ENCODE measurements at places on chromosomes 1 and 21.

GRCh38 chr1:187236199-187236598 is 407.4 kb downstream of the PLA2G4A start:
- H3K27me3 ChIP-seq: no peaks in the 10 kb centered on the region
- no peak overlapping the region for H3K4me3 ChIP-seq
- no peak for DNase-seq

DNA sequence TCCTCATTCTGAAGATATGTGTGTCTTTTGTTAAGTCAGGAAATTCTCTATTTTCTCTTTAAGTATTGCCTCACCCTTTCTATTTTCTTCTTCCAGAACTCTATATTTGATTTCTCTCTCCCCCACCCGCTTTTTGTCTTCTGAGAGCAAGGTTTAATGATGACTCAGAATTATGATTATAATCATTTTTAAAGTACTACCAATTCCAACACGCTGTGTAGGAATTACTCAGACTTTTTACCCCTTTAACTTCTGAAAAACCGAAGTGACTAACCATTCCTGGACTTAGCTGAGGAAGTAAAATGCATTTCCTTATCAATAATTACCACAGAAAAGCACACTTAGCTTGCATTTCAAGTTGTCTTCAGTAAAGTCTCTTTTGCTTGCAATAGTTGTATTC is 20.8 kb upstream of the SCYL3 start:
- H3K4me3 ChIP-seq: no peak overlapping the region
- no peak overlapping the region for H3K27ac ChIP-seq
- H3K27me3 ChIP-seq: no peaks in the 10 kb centered on the region
- no peak for DNase-seq
- peaks cover 9% of the 10 kb centered on the region for H3K36me3 ChIP-seq

DNA sequence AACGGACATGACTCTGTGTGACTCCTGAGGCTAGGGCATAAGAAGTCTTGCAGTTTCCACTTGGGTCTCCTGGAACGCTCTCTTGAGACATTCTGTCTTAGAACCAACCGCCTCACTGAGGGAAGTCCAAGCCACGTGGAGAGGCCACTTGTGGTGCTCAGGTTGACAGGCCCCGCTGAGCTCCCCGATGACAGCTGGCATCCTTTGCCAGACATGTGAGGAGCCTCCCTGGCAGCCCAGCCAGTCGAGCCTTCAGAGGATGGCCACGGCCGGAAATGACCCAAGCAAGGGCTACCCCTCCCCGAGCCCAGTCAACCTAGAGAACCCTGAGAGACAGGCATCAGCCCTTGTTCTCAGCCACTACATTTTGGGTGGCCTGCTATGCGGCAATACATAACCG is 20.7 kb downstream of the PLEKHA6 start:
- no peak overlapping the region for H3K4me3 ChIP-seq
- H3K27ac ChIP-seq: no peak overlapping the region
- no peaks in the 10 kb centered on the region for H3K4me1 ChIP-seq
- DNase-seq: no peak

GRCh38 chr1:116262207-116262994 is 110.6 kb upstream of the ATP1A1 start:
- no peak for DNase-seq
- no peak overlapping the region for H3K4me3 ChIP-seq
- H3K36me3 ChIP-seq: no peaks in the 10 kb centered on the region
- H3K27me3 ChIP-seq: peaks cover 10% of the 10 kb centered on the region
- peaks cover 2% of the 10 kb centered on the region for H3K4me1 ChIP-seq

DNA sequence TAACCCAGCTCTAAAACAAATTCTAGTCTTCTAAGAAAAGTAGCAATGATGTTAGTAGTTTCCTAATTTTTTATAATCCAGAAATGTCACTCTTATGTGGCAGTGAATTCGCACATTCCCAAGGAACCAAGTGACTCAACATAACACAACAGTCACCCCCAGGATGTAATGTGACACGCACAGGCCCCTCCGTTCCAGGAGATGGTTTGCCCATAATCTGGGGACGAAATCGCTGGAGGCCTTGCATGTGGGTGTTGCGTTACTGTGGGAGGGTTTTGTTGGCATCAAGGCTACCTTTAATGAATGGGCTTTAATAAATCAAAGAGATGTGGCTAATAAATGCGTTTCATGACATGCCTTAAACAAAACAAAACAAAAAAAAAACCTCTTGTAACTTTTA is 50.9 kb downstream of the EVA1C start:
- no peak overlapping the region for H3K27ac ChIP-seq
- no peak for DNase-seq
- H3K4me3 ChIP-seq: no peak overlapping the region
- peaks cover 5% of the 10 kb centered on the region for H3K27me3 ChIP-seq

DNA sequence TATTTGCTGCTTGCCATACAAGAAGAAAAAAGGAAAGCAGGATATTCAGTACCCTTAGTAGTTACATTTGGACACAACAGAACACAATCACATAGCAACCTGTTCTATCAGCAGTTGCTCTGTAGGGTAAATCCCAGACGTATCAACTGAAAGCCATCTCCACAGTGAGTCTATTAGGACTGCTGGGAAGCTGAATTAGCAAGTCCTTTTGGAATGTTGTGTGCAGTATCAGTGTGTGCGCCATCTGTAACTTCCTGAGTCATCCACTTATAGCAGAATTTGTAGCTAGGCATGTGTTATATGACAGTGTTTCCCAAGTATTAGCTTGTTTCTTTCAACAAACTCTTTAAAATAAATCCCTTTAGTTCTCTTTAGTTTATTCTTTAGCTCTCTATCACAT is 21.3 kb downstream of the CCDC30 start:
- no peaks in the 10 kb centered on the region for H3K27me3 ChIP-seq
- H3K27ac ChIP-seq: no peak overlapping the region
- H3K4me3 ChIP-seq: no peak overlapping the region
- peaks cover 5% of the 10 kb centered on the region for H3K4me1 ChIP-seq
- no peak for DNase-seq
- peaks cover 22% of the 10 kb centered on the region for H3K36me3 ChIP-seq

DNA sequence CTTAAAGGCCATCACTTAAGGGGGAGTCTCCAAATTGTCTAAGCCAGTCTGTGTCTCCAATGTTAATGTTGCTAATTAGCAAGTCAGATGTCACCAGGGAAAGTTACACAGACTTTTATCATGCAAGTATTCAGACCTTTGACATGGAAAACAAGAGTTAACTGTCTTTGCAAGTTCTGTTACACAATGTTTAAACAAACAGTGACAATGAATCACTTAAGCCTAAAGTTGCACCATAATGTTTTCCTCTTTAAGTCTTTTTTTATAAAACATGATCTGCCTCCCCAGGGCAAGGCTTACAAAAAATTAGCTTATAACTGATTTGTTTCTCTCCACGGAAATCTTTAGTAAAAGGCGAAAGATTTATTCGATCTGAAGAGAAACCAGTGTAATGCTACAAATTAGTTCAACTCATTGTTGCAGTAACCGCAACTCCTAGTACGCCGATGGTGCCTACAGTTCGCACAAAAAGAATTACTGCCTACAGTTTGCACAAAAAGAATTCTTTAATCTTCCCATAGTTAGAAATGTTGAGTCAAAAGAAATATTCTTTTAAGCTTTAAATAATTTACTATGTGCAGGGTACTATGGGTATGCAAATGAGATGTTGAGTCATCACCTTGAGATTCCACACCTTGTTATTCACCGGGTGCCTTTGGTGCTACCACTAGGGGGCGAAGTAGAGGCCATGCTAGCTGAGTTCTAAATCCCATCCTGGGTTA is 45.3 kb downstream of the HHAT start:
- H3K4me1 ChIP-seq: peaks cover 3% of the 10 kb centered on the region
- H3K4me3 ChIP-seq: no peak overlapping the region
- peaks cover 10% of the 10 kb centered on the region for H3K36me3 ChIP-seq
- no peaks in the 10 kb centered on the region for H3K27me3 ChIP-seq
- peak; percentile 23 for DNase-seq

DNA sequence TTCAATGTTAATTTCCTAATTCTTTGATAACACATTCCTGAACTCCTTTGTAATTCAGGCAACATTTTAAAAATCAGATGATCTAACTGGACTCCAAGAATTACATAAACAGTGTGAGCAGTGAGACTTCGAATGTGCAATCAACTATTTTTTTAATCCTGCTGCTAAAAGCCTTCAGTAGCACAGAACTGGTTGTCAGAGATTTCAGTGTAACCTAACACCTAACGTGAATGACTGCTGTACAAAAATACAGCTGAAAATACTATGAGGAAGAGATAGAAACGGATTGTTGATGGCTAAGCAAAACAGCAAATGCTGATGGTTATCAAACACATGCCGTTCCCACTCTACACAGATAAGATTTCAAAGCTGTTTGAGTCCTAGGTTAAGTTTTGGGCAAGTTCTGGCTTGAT is 46.1 kb downstream of the APP start:
- DNase-seq: no peak
- H3K4me3 ChIP-seq: no peak overlapping the region
- H3K27me3 ChIP-seq: no peaks in the 10 kb centered on the region
- peaks cover 5% of the 10 kb centered on the region for H3K36me3 ChIP-seq
- H3K27ac ChIP-seq: no peak overlapping the region

GRCh38 chr21:23101111-23101510 is 2102.9 kb downstream of the NCAM2 start:
- H3K4me3 ChIP-seq: no peak overlapping the region
- H3K27ac ChIP-seq: no peak overlapping the region
- H3K27me3 ChIP-seq: no peaks in the 10 kb centered on the region
- no peak for DNase-seq
- H3K36me3 ChIP-seq: no peaks in the 10 kb centered on the region
- H3K4me1 ChIP-seq: no peaks in the 10 kb centered on the region

- H3K27me3 ChIP-seq: no peaks in the 10 kb centered on the region
- peaks cover 26% of the 10 kb centered on the region for H3K4me1 ChIP-seq
- no peaks in the 10 kb centered on the region for H3K36me3 ChIP-seq
- H3K27ac ChIP-seq: peak overlapping the region; percentile 98
Observed at GRCh38 chr1:1143636-1144035, 27.7 kb upstream of the C1orf159 start.

- H3K4me3 ChIP-seq: peak overlapping the region; percentile 100
- peaks cover 10% of the 10 kb centered on the region for H3K36me3 ChIP-seq
- peaks cover 16% of the 10 kb centered on the region for H3K4me1 ChIP-seq
Observed at GRCh38 chr1:43172527-43172972, 420 bp downstream of the CFAP57 start.

DNA sequence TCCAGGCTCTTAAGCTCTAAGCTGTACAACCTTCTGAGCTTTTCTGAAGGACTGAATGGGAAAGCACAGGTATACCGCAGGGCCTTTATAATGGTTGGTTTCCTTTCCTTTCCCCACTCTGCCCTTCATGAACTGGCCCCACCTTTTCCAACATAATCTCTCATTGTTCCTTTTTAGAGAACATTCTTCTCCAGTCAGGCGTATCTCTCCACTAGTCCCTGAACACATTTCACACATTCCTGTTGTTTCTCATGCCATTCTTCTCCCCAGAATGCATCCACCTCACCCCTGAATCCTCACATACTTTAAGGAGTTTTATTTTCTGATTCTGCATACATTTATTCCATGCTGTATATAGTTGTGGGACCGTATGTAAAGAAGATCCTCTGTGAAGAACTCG is 41.3 kb downstream of the PGM1 start:
- DNase-seq: no peak
- H3K27ac ChIP-seq: no peak overlapping the region
- no peaks in the 10 kb centered on the region for H3K4me1 ChIP-seq

GRCh38 chr1:15761366-15762128 is 3.0 kb downstream of the FBLIM1 start:
- no peak overlapping the region for H3K27ac ChIP-seq
- no peaks in the 10 kb centered on the region for H3K36me3 ChIP-seq
- H3K27me3 ChIP-seq: peaks cover 25% of the 10 kb centered on the region
- peaks cover 9% of the 10 kb centered on the region for H3K4me1 ChIP-seq
- no peak for DNase-seq

DNA sequence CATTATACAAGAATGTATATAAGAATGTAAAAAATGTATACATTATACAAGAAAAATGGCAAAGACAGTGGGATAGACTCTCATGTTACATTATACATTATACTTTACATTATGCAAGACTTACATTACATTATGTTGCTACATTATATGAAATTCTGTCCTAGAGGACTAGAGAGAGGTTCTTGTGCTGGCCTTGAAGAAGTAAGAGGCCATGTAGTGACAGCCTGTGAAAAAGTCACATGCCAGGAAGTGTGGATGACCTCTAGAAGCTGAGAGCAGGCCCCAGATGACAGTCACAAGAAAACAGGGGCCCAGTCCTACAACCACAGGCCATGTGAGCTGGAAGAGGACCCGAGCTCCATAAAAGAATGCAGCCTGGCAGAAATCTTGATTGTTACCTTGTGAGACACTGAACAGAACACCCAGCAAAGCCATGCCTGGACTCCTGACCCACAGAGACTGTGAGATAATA is 30.5 kb upstream of the AHCYL1 start:
- H3K36me3 ChIP-seq: no peaks in the 10 kb centered on the region
- peaks cover 2% of the 10 kb centered on the region for H3K4me1 ChIP-seq
- no peak for DNase-seq
- H3K27me3 ChIP-seq: peaks cover 6% of the 10 kb centered on the region

DNA sequence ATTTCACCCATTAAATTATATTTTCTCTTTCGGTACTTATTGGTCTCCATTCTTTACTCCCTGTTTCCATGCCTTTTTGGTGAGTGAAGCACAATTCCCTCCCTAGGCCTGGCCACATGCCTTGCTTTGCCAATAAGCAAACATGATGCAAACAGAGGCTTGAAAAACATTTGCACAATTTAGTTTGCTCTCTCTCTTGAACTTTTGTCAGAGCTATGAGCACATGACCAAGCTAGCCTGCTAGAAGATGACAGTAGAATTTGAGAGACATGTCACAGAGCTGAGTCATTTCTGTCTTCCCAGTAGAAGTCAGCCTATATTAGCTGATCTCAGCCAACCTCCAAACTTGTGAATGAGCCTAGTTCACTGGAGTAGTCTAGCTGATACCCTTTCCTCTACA is 24.6 kb downstream of the ANGPTL3 start:
- H3K27me3 ChIP-seq: no peaks in the 10 kb centered on the region
- H3K27ac ChIP-seq: no peak overlapping the region
- H3K36me3 ChIP-seq: peaks cover 14% of the 10 kb centered on the region
- no peak overlapping the region for H3K4me3 ChIP-seq
- H3K4me1 ChIP-seq: peaks cover 4% of the 10 kb centered on the region

GRCh38 chr21:14773777-14774345 is 227.7 kb upstream of the SAMSN1 start:
- no peaks in the 10 kb centered on the region for H3K27me3 ChIP-seq
- H3K36me3 ChIP-seq: no peaks in the 10 kb centered on the region
- no peak overlapping the region for H3K4me3 ChIP-seq
- H3K4me1 ChIP-seq: peaks cover 3% of the 10 kb centered on the region

GRCh38 chr1:152654110-152654509 is 9.1 kb upstream of the LCE2D start:
- no peak overlapping the region for H3K27ac ChIP-seq
- H3K4me3 ChIP-seq: no peak overlapping the region
- DNase-seq: no peak
- H3K27me3 ChIP-seq: peaks cover 10% of the 10 kb centered on the region
- H3K4me1 ChIP-seq: peaks cover 3% of the 10 kb centered on the region

- no peak overlapping the region for H3K27ac ChIP-seq
- no peaks in the 10 kb centered on the region for H3K27me3 ChIP-seq
- H3K4me3 ChIP-seq: no peak overlapping the region
- no peaks in the 10 kb centered on the region for H3K4me1 ChIP-seq
Observed at GRCh38 chr1:68600049-68600661, 103.3 kb upstream of the DEPDC1 start.

- DNase-seq: no peak
- no peak overlapping the region for H3K27ac ChIP-seq
- H3K4me3 ChIP-seq: no peak overlapping the region
- no peaks in the 10 kb centered on the region for H3K36me3 ChIP-seq
- peaks cover 1% of the 10 kb centered on the region for H3K27me3 ChIP-seq
Observed at GRCh38 chr1:117594261-117594990, 11.4 kb upstream of the TENT5C start.
